ENCODE measurements at places on chromosomes 4 and X.

- DNase-seq = no peak
Measured at GRCh38 chr4:41039317-41039716, 175.0 kb downstream of the APBB2 start.

DNA sequence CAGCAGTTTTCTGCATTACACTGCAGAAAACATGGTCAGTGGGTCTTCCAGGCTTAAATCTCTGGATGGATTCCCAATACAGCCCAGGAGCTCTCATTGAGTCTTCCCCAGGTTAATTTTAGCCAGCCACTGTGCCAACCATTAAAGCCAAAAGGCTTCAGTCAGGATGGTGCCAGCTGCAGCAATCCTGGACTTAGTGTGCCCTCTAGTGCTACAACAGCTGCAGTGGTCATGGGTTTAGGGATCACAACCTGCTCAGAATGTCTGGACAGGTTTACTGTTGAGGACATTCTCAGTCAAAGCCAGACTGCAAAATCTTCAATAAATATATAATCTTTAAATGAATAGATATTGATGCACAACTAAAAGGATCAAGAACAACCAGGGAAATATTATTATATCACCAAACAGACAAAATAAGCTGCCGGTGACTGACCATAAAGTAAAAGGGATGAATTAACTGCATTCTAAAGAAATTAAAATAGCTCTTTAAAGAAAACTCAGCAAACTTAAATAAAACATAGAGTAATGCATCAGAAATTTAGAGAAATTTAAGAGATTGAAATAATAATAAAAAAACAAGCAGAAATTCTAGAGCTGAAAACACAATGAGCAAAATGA, 639.9 kb downstream of the SPOCK3 start:
- peak; percentile 40 for DNase-seq

- DNase-seq = no peak
Measured at GRCh38 chr4:71442336-71442735, 103.5 kb downstream of the SLC4A4 start.

DNA sequence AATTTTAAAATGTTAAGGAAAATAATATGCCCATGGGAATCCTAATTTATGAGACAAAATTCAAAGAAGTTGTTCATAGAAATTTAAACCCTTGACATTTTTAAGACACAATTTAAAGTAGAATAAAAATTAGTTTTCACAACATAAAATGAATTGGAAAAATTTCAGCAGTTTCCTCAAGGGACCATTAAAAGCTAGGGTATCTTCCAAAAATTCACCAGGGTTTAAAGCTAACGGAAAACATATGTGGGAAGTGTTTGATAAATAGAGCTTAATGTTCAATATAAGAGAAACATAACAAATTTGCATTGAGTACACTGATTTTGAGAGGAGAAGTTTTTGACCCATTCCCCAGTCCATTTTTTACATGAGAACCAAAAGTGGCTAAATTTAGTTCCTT, 228.9 kb upstream of the TTC29 start:
- DNase-seq = no peak

DNA sequence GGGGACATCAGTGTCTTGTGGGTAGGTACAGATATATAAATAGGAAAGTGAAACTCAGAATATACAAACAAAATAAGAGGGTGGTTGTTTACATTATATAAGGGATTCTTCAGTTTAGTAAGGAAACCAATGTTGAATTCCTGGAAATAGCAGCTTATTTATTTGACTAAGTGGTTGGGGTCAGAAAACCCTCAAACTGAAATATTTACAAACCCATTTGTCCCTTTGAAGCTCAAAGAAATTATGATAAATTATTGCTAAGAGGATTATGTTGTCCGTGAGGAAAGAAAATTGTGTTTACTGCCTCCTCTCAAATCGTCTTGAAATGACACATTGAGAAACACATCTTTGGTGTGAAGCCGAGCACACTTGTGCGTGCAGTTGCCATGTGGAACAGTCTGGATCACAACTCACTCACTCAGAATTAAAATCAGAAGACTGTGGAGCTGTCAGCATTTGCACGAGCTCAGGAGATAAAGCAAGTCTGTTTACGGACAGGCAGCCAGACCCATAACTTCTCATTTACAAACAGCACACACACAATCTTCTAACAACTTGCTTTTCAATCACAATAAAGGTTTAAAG, 46.8 kb upstream of the SETD7 start:
- no peak for DNase-seq

- DNase-seq = no peak
Measured at GRCh38 chr4:3112609-3113469, 38.4 kb downstream of the HTT start.

DNA sequence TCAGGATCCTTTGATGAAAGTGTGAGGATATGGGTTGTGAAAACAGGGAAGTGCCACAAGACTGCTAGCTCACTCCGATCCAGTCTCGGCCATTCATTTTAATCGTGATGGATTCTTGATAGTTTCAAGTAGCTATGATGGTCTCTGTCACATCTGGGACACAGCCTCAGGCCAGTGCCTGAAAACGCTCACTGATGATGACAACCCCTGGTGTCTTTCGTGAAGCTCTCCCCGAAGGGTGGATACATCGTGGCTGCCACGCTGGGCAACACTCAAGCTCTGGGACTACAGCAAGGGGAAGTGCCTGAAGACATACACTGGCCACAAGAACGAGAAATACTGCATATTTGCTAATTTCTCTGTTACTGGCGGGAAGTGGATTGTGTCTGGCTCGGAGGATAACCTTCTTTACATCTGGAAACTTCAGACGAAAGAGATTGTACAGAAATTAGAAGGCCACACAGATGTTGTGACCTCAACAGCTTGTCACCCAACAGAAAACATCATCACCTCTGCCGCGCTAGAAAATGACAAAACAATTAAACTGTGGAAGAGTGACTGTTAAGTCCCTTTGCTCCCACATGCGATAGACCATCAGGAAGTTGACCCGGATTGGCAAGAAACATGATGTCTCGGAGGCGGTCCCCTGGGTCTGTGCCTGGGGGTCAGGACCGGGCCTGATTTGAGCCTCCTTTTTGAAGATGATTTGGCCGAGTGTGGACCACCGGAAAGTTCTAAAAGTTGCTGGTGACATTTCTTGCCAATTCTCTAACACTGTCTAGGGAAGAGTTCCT, 22.2 kb downstream of the LIAS start:
- no peak for DNase-seq

DNA sequence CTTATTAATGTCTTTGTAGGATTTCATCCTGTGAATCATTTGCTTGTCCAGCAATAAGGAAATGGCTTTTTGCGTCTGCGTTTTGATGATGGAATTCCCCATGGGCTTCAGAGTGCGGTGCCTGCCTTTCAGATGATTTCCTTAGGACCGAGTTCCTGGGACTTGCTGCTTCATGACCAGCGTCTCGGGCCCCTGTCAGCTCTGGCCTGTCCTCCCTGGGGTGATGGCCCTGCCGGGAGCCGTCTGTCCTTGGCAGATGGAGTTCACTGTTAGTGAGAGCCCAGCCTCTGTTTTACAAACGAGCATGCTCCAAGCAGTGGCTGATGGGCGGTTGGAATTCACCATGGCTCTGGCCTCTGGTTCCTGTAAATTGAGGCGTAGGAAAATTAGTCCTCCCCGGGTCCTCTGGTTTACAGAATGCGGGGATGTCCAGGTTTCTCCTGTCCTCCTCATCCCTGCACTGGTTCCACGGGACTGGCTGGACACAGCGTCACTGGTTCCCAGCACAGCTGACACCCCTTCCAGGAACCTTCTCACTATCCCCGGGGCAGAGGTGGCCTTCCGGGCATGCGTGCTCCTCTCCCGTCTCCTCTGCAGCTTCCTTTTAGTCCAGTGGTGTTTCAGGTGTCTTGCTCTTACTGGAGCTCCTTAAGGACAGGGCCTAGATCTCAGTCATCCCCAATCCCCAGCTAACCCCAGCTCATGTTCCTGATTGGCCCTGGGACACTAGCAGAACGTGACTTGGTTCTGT, 34.9 kb downstream of the TBC1D14 start:
- DNase-seq = no peak

- no peak for DNase-seq
Measured at GRCh38 chr4:181173046-181173445, 1070.2 kb upstream of the TENM3 start.

DNA sequence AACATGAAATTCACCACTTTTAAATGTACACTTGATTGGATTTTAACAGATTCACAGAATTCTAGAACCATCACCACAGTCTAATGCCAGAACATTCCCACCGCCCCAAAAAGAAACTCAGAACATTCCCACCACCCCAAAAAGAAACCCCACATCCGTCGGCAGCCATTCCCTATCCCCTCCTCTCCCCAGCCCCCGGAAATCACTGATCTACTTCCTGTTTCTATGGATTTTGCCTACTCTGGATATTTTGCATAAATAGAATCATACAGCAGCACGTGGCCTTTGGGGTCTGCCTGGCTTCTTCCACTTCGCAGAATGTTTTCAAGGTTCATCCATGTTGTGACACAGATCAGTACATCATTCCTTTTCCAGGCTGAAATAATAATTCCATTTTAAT, 79.3 kb downstream of the PPP2R2C start:
- no peak for DNase-seq

Measured in NCI-H774 (cell line).